GM20000 (cell line): ENCODE measurements at places on chromosomes 5 and 9.

DNA sequence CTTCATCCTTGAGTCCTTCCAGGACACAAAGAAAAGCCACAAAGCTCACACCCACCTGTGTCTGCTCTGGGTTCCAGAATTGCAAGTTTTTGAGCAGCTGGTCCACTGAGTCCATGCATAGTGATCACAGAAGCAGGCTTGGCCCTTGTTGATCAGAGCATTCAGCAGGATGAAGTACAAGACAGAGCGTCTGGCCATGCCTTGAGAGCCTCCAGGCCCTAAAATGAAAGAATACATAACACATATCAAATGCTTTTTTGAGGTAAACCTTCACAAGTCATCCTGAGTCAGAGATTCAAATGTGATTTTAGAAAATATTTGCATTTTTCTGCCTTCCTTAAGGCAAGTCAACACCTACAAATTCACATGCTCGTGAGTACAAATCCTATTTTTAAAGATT is 10.3 kb downstream of the C6 start:
- DNase-seq = no peak

DNA sequence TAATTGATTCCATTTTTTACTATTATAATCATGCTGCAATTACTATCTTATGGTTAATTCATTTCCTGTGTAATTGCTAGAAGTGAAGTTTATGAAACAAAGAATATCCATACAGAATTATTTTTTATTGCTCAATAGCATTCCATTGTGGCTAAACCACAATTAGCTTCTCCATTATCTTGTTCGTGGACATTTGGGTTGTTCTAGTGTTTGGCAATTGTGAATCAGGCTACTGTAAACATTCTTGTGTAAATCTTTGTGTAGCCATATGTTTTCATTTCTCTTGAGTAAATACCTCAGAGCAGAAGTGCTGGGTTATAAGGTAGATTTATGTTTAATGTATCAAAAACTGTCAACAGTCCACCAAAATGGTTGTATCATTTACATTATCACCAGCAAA is 341.1 kb downstream of the MAT2B start:
- DNase-seq = no peak

DNA sequence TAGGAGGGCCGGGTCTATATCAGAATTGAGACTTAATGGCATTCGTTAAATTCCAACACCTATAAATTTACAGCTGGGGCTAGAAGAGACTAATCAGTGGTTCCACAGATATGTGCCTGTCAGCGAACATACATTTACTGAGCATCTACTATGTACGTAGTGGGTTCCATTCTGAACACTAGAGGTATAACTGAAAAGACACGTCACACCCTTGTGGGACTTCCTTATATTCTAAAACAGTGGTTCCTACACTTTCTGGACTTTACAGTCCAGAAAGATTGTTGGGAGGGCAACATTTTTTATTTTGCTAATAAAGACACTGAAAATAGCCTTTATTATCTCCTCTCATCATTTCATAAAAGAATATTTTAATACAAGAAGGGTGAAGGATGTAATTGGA is 140.5 kb downstream of the SCAMP1 start:
- DNase-seq = no peak

DNA sequence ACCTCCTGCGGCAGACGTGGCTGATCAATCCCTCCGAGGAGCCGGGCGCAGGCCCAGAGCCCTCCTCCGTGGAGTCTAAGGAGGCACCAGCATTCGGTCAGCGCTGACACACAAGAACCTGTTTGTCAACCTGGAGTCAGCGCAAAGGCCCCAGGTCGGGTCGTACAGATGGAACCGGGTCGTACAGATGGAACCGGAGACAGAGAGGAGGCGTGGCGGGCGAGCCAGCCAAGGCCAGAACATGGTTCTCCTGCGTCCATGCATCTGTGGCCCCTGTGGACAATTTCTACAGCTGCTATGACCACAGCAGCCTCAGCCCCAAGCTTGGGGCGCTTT is 125.1 kb upstream of the SARDH start:
- no peak for DNase-seq

DNA sequence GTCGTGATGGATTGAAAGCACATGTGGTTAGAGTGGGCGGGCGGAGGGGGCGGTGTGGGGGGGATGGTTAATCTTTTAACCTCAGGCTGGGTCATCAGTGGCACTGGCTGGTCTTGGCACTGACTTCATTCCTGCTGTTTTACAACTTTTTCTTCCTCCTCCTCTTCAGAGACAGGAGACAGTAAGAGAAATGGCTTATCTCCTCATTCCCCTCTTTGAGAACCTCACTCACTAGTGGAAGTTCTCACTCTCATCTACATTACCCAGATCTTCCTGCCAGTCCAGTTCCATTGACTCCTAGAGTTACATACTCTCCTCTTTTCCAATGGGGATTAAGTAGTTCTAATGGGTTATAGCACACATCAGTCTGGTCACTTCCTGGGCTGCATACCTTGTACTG is 42.3 kb upstream of the PPP1R26 start:
- no peak for DNase-seq

DNA sequence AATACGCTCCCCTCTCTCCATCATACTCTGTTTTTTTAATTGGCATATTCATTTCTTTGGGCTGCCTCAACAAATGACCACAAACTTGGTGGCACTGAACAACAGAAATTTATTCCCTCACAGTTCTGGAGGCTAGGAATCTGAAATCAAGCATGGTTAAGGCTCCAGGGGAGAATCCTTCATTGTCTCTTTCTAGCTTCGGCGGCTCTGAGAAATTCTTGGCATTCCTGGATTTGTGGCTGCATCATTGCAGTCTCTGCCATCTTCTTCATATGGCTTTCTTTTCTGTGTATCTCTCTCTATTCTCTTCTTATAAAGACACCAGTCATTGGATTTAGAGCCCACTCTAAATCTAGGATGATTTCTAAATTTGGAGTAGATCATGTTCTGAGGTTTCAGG is 10.9 kb upstream of the SLC24A2 start:
- no peak for DNase-seq

- DNase-seq = no peak
These were observed 50.8 kb downstream of the NR3C1 start for GRCh38 chr5:143352691-143353090.

DNA sequence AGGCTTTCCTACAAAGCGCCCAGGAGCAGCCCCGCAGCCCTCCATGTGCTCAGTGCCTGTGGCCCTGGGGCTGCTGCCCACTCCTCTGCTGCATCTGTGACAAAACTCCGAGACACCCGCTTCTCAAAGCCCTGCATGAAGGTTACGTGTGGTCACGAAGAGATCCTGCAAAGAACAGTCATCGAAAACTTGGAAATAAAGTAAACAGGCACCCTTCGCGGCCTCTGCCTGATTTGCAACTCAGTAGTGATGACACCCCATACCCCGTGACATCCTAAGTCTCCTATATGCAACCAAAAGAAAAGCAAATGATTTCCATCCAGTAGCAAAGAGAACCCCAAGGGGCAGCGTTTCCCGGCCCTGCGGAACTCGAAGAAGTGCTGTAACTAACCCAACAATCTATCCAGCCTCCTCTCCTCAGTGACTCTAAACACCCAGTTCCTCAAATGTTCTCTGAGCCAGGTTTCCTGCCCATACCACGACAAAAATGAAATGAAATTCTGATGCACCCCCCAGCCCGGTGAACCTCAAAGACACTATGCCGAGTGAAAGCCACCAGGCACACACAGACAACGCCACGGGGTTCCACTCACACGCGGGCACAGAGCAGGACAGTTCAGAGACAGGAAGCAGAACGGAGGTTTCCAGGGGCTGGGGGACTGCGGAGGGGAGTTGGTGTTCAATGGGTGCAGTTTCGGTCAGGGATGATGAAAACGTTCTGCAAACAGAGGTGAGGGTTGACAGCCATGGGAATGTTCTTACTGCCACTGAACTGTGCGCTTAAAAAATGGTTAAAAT is 19.0 kb downstream of the NACC2 start:
- DNase-seq = no peak

GRCh38 chr5:138831703-138832102 is 43.4 kb downstream of the LRRTM2 start:
- DNase-seq = no peak

DNA sequence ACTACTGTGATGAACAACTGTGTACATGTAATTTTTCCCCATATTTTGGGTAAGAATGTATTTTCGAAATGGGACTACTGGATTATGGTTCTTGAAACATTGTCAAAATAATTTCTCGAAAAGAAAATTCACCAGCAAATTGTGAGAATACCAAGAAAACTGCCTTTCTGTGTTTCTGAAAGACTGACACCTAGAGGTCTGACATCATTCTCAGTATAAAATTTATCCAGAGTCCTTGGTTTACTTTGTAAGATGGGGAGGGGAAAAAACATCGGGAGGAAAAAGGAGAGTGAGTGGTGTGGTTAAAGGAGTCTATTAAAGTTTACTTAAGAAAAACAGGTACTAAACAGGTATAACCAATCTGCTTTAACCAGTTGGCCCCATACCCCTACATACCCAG is 149.2 kb downstream of the CEP120 start:
- no peak for DNase-seq

GRCh38 chr9:79447762-79448161 is 124.0 kb upstream of the TLE4 start:
- DNase-seq = no peak
